ENCODE measurements at places on chromosomes 16 and 17. TPM values are rescaled to one million over a fixed set of nuclear protein-coding genes. Genes with fewer than 3 reads are reported as not detected.

Gene TTLL6
- total RNA-seq, result not detected

Gene CD300E
- 0.26 TPM for total RNA-seq

DNA sequence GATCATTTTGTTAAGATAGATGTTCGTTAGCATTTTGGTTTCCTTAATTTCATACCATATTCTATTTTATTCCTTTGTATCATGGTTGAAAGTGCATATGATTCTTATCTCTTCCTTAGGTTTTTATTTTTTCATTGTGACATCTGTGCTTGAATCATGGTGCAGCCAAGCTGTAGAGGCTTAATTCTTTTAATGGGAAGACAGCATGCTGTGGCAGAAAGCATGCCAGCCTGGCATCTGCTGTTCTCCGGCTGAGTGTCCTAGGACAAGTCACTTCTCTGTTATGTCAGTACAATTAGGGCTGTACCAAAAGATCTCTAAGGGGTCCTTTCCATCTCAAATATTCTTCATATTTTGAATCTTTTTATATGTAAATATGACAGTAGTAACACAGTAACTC is 68.5 kb upstream of the PMFBP1 start:
- H3K36me3 ChIP-seq, result no peaks in the 10 kb centered on the region
- no peaks in the 10 kb centered on the region for H3K4me1 ChIP-seq
- no peak overlapping the region for H3K27ac ChIP-seq
- H3K27me3 ChIP-seq, result no peaks in the 10 kb centered on the region
- no peak overlapping the region for H3K4me3 ChIP-seq
- DNase-seq, result no peak

DNA sequence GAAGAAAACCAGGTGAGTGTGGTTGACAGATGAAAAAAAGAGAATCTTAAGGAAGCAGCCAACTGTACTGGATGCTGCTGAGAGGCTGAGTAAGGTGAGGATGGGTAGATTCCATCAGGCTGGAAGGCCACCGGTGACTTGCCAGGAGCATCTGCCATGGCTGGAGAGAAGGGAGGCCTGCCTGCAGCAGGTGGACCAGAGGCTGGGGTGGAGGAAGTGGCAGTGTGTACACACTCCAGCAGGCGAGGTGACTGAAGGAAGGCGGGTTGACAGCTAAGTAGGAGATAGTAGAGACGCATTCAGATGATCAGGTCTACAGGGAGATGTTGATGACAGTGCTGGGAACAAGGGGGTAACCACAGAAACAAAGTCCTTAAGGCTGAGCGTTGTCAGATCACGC is 69.5 kb downstream of the USP43 start:
- H3K27ac ChIP-seq, result no peak overlapping the region
- no peaks in the 10 kb centered on the region for H3K4me1 ChIP-seq
- H3K4me3 ChIP-seq, result no peak overlapping the region
- DNase-seq, result no peak
- no peaks in the 10 kb centered on the region for H3K36me3 ChIP-seq
- no peaks in the 10 kb centered on the region for H3K27me3 ChIP-seq

- H3K36me3 ChIP-seq, result no peaks in the 10 kb centered on the region
- DNase-seq, result no peak
- no peak overlapping the region for H3K4me3 ChIP-seq
- no peak overlapping the region for H3K27ac ChIP-seq
- no peaks in the 10 kb centered on the region for H3K4me1 ChIP-seq
- H3K27me3 ChIP-seq, result peaks cover 11% of the 10 kb centered on the region
These were observed 7.3 kb upstream of the SLC5A10 start for GRCh38 chr17:18944646-18945045.

DNA sequence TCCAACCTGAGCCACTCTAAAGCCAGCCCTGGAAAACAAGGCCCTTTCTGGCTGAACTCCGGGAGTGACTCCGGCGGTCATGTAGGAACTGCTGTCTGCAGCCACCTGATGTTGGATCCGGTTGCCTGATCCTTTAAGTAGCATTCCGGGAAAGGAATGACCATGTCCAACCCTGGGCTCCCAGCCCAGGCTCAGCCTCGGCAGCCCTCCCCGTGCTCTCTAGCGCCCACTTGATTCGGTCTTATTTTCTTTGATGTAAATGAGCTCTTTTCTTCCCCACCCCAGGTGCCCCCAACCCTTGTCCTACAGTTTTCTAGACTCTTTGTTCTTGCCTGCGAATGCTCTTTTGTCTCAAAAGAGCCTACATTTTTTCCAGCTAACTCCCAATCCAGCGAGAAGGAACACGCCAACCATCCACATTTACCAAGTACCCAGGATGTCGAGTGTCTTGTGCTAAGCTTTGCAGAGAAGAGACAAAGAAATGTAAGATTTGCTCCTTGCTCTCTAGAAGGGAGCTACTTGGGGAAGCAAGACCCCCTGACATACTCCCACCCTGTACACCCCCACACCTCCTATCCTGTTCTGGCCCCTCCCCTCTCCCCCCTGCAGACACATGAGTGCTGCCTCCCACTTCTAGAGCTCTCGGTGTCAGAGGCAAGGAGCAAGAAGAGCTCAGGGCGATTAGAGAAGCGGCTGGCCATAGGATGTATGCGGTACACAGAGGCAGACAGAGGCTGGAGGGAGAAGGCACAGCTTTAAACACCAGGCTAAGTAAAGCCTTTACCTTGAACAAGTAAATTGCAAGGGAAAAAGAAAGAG is 53.8 kb downstream of the COG7 start:
- H3K36me3 ChIP-seq, result peaks cover 29% of the 10 kb centered on the region
- H3K4me3 ChIP-seq, result no peak overlapping the region
- no peaks in the 10 kb centered on the region for H3K27me3 ChIP-seq

DNA sequence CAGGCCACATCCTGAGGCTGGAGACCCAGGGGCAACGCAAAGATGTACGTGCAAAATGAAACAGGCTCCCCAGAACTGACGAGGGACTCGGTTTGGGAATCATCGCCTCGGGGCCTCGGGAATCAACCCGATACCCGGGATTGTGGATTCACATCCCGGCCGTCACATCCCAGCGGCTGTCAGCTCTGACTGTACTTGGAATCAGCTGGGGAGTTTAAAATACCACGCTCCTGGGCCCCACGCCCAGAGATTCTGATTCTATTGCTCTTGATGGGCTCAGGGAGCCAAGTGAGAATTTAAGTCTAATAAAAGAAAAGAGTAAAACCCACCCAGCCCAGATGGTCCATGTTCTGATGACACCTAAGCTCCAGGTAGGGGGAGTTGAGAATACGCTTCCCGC is 42.2 kb downstream of the MRM3 start:
- no peak overlapping the region for H3K4me3 ChIP-seq
- no peaks in the 10 kb centered on the region for H3K4me1 ChIP-seq
- H3K27me3 ChIP-seq, result no peaks in the 10 kb centered on the region
- DNase-seq, result no peak

Gene SKAP1
- not detected for total RNA-seq

Gene MYLK3
- total RNA-seq, result 2.4 TPM

Gene YPEL3
- 192 TPM for total RNA-seq

DNA sequence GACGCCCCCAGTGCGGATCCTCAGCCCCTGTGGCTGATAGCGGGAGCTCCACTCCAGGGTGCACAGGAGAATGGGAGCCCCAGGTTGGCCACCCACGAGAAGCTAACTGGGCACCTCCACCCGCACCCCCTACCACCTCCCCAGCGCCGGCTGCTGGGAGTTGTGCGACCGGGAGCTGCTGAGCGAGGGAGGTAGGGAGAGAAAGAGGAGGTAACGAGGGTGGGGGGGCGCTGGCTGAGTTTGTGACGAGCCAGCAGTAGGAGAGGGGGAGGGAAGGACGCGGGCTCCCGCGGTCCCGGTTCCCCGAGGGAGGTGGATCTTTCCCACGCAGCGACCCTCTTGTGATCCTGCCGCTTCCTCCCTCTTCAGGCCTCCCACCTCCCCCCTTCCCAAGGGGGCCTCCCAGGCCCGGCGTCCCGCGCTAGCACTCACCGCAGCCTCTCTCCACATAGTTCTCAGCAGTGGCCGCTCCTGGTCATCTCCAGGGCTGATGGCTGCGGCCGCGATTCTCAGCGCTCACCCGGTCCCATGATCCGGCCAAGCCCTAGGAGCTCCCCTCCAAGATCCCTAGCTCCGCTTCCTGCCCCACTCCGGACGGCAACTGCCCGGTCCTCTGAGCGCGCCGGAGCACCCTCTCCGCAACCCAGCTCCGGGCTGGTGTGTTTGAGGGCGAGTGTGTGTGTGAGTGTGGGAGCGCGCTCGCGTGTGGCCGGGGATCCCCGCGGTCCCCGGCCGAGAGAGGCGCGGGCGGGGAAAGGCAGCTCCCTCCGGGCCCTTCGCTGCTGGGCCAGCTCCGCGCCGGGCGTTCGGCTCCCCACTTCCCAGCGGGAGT is at the start of gene GRIN2A:
TSS of gene GRIN2A (minus strand) at position 207 of the 832 bp plus-strand sequence. CDS start 2,017 bp downstream, outside the sequence.
- no peaks in the 10 kb centered on the region for H3K4me1 ChIP-seq
- no peaks in the 10 kb centered on the region for H3K36me3 ChIP-seq
- no peak for DNase-seq
- H3K4me3 ChIP-seq, result peak within 1 kb of the TSS; percentile 17

DNA sequence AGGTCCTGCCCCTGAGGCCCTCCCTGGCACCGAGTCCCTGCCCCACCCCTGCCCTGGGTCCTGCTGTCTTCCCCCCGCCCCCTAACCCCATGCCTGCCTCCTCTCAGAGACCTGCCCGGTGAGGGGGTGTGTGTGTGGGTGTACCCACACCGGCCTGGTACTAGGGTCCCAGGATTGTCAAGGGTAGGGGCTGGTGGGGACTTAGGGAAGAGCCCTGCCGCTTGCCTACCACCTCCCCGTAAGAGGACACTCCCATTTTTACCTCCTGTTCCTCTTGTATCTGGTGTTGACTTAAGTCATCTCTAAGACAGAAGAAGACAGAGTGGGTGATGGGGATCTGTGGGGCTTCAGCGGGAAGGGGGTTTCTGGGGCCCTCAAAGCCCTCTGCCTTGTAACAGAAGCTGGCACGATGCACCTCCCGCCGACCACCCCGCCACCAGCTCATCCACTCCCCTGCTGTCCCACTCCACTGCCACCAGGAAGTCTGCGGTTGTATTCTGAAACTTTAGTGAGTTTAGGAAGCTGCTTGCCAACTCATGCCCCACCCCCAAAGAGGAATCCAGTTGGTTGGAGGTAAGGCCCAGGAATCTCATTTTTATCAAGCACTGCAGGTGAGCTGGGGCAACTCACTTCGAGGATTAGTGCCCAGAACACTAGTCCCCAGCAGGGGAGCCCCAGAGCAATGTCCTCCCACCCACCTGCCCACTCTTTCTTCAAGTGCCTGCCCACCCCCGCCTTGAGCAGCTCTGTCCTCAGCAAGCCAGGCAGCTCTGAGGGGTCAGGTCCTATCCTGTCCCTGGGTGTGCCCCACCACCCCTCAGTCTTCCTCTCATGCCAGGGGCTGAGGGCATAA is 5.6 kb downstream of the SPATA32 start:
- H3K4me1 ChIP-seq, result peaks cover 14% of the 10 kb centered on the region
- DNase-seq, result no peak
- H3K4me3 ChIP-seq, result no peak overlapping the region
- no peak overlapping the region for H3K27ac ChIP-seq

Gene FZD2
- 0.68 TPM for total RNA-seq

DNA sequence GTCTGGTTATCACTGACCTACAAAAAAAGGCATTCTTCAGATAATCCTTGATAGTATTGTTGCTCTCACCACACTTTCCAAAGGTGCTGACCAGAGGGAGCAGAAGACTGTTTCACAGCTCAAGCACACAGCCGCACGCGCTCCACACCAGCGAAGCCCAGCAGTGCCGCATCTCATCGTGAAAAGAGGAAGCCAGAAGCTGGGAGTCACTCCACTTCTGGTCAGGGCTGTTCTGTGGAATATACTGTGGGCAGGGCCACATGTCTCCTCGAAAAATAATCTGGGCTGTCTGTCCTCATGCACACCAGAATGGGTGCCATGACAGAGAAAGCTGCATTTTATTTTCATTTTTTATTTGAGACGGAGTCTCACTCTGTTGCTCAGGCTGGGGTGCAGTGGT is 7.3 kb upstream of the PRSS36 start:
- H3K36me3 ChIP-seq, result no peaks in the 10 kb centered on the region
- no peaks in the 10 kb centered on the region for H3K27me3 ChIP-seq
- no peak overlapping the region for H3K4me3 ChIP-seq
- H3K27ac ChIP-seq, result no peak overlapping the region
- DNase-seq, result no peak

Gene PGAP6
- 57.2 TPM for total RNA-seq

DNA sequence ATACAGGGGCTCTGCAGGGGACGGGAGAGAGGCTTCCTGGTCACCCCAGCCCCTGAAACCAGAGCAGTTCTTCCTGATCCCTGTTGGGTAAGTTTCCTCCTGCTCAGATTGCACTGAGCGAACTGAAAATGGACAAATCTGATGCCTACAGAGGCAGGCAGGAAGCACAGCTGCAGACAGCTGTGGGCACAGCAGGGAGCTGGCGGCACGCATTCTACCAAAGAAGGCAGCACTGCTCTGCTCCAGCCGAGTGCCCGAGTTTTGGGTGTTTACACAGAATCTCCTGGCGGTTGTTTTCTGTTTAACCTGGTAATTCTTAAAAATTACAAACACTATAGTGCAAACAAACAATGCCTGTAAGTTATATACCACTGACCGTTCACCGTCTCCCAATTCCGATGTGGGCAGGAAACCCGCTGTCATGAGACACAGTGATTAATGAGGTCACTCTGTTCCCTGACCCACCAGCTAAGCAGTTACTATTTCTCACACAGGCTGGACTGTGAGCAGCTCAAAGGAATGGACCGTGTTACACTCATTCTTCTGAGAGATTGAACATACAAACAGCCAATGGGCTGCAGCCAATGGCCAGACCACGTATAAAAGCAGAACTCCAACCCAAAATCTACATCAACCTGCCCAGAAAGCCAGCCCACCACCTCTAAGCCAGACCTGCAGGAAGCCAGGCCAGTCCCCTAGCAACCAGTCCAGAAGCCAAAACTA is 25.5 kb downstream of the NSMCE1 start:
- no peaks in the 10 kb centered on the region for H3K36me3 ChIP-seq
- peaks cover 31% of the 10 kb centered on the region for H3K4me1 ChIP-seq

Gene NT5M
- 15.7 TPM for total RNA-seq

DNA sequence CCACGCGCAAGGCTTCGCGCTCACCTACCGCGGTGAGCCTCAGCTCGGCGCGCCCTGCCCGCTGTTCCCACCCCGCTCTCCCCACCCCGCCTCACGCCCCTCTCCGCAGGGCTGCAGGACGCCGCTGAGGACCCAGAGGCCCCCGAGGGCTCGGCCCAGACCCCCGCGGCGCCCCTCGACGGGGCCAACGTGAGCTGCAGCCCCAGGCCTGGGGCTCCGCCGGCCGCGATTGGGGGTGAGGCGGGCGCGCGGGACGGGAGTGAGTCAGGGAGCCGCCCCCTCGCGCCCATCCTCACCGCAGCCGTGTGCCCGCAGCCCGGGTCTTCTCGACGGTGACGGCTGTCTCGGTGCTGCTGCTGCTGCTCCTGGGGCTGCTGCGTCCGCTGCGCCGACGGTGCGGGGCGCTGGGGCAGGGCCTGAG is 1.9 kb upstream of the PAQR4 start:
- H3K27ac ChIP-seq, result no peak overlapping the region
- peaks cover 16% of the 10 kb centered on the region for H3K4me1 ChIP-seq
- no peaks in the 10 kb centered on the region for H3K36me3 ChIP-seq
- no peak overlapping the region for H3K4me3 ChIP-seq
- DNase-seq, result no peak
- H3K27me3 ChIP-seq, result peaks cover 60% of the 10 kb centered on the region

Gene KRT31
- 1.1 TPM for total RNA-seq

- no peak overlapping the region for H3K27ac ChIP-seq
- no peak for DNase-seq
- no peaks in the 10 kb centered on the region for H3K27me3 ChIP-seq
- H3K4me3 ChIP-seq, result no peak overlapping the region
- no peaks in the 10 kb centered on the region for H3K36me3 ChIP-seq
These were observed 11.7 kb upstream of the TAOK1 start for GRCh38 chr17:29378500-29378899.
